ENCODE measurements at places on chromosomes 11 and 22. TPM values are rescaled to one million over a fixed set of nuclear protein-coding genes. Genes with fewer than 3 reads are reported as not detected.

DNA sequence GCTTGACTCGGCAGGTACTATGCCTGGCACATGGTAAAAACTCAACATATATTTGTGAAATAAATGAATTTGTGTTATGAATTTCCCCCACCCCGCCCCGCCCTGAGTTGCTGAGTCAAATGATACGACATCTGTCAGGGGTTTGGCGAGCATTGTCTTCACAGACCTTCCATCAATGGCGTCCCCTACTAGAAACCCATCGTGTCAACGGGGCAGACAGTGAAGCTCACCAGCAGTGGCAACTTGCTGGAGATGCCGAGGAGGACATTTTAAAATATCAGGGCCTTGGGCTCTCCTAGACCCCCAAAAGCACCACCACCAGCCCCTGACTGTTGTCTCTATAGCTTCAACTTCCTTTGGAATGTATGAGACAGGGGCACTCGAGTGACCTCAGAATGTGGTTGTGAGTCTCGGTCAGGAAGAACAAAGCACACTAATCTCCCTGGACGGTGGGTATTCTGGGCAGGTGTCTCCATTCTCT, 761 bp upstream of the NXF1 start:
- H3K4me1 ChIP-seq = peaks cover 20% of the 10 kb centered on the region
- no peak for DNase-seq
- H3K27me3 ChIP-seq = no peaks in the 10 kb centered on the region
- H3K27ac ChIP-seq = peak overlapping the region; percentile 80

DNA sequence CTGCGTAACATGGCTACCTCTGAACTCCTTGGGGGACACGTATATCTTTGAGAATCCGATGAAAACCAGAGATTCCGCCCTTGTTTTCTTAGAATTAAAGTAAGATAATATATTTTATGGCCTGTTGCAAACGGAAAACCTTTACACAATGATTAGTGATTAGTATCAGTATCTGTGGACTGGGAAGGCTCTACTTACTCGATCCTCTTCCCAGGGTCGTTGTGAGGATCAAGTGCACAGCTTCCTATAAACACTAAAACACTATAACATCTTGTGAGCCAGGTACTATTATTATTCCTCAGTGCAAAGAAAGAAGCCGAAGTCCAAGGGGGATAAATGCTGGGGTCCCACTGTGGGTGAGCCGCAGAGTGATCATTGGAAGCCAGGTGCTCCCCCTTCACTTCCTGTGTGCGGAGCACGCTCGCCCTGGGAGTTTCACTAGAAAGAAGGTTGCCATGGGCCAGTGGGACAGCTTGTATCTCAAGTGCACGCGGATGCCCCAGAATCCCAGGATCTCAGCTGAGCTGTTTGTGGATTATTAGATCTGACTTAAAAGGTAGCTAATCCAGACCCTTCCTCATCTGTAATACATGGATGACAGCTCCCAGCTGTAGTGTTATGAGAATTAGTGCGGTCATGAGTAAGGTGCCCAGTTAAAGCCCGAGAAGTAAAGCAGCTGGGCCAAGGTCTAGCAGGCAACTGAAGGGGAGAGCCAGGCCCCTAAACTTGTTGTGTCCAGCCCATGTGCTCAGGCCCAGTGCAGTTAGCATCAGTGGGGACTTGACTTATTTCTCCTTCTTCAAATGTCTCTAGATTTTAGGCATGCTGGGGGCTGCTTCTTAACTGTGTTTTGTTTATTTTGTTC, 839 bp downstream of the CBY1 start:
- H3K36me3 ChIP-seq = no peaks in the 10 kb centered on the region
- H3K4me1 ChIP-seq = peaks cover 11% of the 10 kb centered on the region
- no peaks in the 10 kb centered on the region for H3K27me3 ChIP-seq
- no peak for DNase-seq
- H3K27ac ChIP-seq = peak overlapping the region; percentile 100

DNA sequence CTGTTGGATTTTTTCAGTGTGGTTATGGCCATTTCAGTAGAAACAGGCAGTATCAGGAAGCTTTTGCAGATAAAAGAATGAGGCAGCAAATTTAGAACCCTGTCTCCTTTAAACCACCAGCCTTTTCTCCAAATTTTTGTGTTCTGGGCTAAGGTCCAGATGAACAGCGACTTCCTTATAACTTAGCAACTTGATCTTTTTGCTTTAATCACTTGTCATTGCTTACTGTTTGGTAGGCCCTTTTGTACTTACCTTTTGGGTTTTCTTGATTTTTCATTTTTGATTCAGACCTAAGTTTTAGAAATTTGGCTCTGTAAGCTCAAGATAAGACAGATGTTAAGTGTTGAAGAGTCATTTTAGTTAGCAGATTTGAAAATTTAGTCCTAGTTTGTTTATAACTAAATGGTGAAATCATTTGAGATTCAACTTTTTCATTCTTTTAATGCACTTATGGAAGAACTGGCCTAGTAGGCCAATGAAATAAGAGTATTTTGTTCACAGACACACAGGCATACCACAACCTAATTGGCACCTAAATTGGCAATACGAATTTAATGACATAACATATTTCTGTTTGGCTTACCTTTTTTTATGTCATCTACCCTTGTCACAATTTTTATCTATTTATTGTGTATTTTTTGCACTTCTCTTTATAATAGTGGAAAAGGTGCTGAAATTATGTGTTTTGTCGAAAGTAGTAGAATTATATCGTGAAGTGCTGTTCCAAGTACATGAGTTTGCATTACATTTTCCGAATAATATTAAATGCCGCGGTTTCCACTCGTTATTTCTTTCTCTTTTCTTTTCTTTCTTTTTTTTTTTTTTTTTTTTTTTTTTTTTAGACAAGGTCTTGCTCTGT, 2.1 kb downstream of the RTN3 start:
- peaks cover 28% of the 10 kb centered on the region for H3K4me1 ChIP-seq
- H3K27ac ChIP-seq = peak overlapping the region; percentile 70
- no peaks in the 10 kb centered on the region for H3K27me3 ChIP-seq
- peak overlapping the region; percentile 98 for H3K4me3 ChIP-seq
- H3K36me3 ChIP-seq = no peaks in the 10 kb centered on the region
- no peak for DNase-seq

GRCh38 chr22:26702906-26703830, 45.8 kb downstream of the MIAT start:
- no peak overlapping the region for H3K27ac ChIP-seq
- no peak for DNase-seq
- H3K4me3 ChIP-seq = no peak overlapping the region
- no peaks in the 10 kb centered on the region for H3K27me3 ChIP-seq

DNA sequence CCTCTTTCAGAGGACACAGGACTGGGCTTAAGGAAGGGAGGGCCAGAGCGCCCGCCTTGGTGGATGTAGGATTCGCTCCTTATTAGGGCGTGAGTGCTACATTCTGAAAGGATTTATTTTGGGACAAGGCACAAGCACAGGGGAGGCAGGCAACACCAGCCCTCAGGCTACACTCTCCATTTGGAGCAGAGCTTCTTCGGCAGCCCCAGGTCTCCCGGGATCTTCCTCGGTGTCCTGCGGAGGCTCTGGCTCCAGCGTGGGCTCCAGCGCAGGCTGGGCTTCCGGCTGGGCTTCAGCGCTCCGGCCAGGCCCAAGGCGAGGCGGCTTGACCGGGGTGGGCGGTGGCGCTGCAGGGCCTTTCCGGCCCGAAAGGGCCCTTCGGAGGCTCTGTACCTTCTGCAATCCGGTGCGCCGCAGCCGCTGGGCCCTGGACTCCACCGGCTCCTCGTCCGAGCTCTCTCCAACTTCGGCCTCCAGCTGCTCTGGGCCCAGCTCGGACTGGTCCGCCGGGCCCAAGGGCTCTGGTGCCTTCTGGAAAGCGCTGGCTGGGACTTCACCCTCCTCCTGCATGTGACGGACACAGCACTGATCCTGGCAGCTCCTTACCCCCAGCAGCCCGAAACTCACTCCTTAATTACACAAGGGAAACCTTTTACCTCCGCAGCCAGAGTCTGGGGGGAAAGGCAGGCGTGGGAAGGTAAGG, 1.1 kb downstream of the CAVIN3 start:
- H3K27ac ChIP-seq = peak overlapping the region; percentile 98
- H3K27me3 ChIP-seq = no peaks in the 10 kb centered on the region
- DNase-seq = no peak

GRCh38 chr11:94504689-94505293, 7.5 kb upstream of the C11orf97 start:
- no peak overlapping the region for H3K4me3 ChIP-seq
- no peaks in the 10 kb centered on the region for H3K4me1 ChIP-seq
- no peak for DNase-seq
- H3K27me3 ChIP-seq = no peaks in the 10 kb centered on the region

GRCh38 chr11:70105755-70106571, 27.8 kb downstream of the ANO1 start:
- peaks cover 6% of the 10 kb centered on the region for H3K36me3 ChIP-seq
- no peak overlapping the region for H3K4me3 ChIP-seq
- no peaks in the 10 kb centered on the region for H3K4me1 ChIP-seq
- H3K27ac ChIP-seq = no peak overlapping the region
- H3K27me3 ChIP-seq = no peaks in the 10 kb centered on the region
- no peak for DNase-seq

DNA sequence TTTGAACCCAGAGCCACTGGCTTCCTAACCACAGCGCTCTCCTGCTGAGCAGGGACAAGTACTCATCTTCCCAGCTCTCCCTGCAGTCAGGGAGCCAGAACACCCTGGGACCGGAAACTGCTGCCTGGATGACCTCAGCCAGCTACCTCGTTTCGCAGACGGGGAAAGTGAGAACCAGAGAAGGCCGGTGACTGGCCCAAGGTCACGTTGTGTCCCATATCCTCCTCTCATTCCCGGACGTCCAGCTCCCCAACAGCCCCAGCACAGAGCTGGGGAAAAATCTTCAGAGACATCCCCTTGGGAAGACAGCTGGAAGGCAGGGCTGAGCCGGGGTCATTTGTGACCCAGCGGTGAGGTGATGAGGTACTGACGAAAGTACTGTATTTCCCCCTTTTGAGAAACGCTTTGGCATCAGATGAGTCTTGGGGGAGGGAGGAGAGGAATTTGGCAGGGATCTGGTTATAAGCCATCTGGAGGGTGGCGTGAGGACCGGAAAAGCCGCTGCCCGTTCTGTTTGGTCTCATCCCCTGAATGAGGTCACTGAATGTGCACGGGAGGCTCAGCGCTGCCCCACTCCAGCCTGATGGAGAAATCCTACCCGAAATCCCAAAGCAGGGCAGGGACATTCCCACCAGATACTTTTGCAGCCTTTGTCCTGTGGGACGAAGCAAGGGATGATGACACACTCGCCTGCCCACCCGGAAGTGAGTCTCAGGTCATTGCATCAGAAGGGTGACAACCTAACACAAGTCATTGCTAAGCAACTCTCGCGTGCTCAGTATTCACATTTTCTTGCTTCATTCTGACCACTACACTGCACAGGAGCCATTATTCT, 41.1 kb downstream of the LIF start:
- peaks cover 46% of the 10 kb centered on the region for H3K4me1 ChIP-seq
- H3K27me3 ChIP-seq = no peaks in the 10 kb centered on the region
- no peak overlapping the region for H3K4me3 ChIP-seq
- DNase-seq = no peak
- H3K27ac ChIP-seq = peak overlapping the region; percentile 51

DNA sequence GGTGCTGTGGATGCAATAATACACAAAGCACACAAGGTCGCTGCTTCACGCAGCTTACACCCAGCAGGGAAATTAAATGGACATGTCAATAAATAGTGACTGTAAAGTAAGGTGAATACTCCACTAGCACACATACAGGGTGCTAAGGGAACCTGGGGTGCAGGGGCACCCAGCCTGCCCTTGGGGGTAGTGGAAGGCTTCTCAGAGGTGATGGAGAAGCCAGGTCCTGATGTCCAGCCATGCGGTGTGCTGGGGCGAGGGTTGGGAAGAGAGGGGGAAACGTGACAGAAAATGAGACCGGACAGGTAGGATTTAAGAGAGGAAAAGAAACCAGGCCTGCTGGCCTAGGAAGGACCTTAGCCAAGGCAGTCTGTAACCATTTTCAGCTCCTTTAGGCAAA, 200.5 kb downstream of the GRIK4 start:
- H3K4me1 ChIP-seq = peaks cover 5% of the 10 kb centered on the region
- peaks cover 27% of the 10 kb centered on the region for H3K27me3 ChIP-seq
- H3K27ac ChIP-seq = no peak overlapping the region
- DNase-seq = no peak
- no peaks in the 10 kb centered on the region for H3K36me3 ChIP-seq

- H3K4me3 ChIP-seq = no peak overlapping the region
- H3K36me3 ChIP-seq = no peaks in the 10 kb centered on the region
- no peak overlapping the region for H3K27ac ChIP-seq
- DNase-seq = no peak
- no peaks in the 10 kb centered on the region for H3K4me1 ChIP-seq
Measured at GRCh38 chr11:114252767-114253166, 43.4 kb upstream of the NNMT start.

GRCh38 chr11:108483163-108483562, 15.0 kb downstream of the POGLUT3 start:
- no peak overlapping the region for H3K4me3 ChIP-seq
- no peaks in the 10 kb centered on the region for H3K27me3 ChIP-seq
- no peak overlapping the region for H3K27ac ChIP-seq
- H3K4me1 ChIP-seq = no peaks in the 10 kb centered on the region
- no peaks in the 10 kb centered on the region for H3K36me3 ChIP-seq

DNA sequence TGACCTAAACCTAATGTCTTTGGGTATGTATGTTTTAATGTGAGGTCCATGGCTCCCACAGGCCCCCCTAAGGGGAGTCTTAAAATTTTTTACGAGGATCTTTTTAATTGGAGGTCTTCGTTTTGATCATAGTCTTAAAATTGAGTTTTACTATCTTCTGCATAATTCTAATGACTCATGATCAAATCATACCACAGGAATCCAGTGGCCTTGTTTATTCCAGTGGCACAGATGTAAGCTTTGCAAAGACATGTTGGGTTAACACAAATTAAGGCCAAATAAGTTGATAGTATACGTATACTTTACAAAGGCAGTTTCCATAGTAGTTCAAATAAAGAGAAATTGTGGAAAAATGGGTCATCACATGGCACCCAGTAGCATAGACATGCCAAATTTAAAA, 33.9 kb upstream of the FJX1 start:
- H3K4me3 ChIP-seq = peak overlapping the region; percentile 22
- H3K27ac ChIP-seq = peak overlapping the region; percentile 85
- H3K27me3 ChIP-seq = no peaks in the 10 kb centered on the region
- H3K4me1 ChIP-seq = peaks cover 59% of the 10 kb centered on the region
- no peaks in the 10 kb centered on the region for H3K36me3 ChIP-seq

DNA sequence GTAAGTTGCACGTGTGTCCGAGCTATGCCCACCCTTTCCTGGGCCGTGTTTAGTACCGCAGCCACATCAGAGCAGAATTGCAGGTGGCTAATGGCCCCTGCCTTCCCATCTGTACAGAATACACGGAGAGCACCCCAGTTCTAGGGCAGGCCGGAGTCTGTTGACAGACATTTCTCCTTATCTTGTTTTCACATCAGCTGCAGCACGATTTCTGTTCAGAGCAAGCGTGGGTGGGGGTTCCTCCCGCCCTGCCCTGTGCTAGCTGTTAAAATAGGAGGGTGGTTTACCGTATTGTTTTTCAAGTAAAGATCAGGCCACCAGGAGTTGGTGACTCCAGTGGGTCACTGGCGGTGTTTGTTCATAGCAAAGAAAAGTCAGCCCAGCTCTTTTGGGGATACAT, 41.1 kb downstream of the UBASH3B start:
- no peak overlapping the region for H3K4me3 ChIP-seq
- H3K36me3 ChIP-seq = peaks cover 2% of the 10 kb centered on the region
- no peak for DNase-seq
- H3K4me1 ChIP-seq = peaks cover 20% of the 10 kb centered on the region
- no peaks in the 10 kb centered on the region for H3K27me3 ChIP-seq
- H3K27ac ChIP-seq = no peak overlapping the region

The MYO7A gene
- 1.1 TPM for polyA plus RNA-seq

The PGM2L1 gene
- 2.3 TPM for polyA plus RNA-seq

The FBLN1 gene
- 24.4 TPM for polyA plus RNA-seq

The OR4A16 gene
- not detected for polyA plus RNA-seq

The PATE4 gene
- polyA plus RNA-seq = not detected

The GTF2H1 gene
- 30.2 TPM for polyA plus RNA-seq

The LRRC56 gene
- 0.44 TPM for polyA plus RNA-seq

The PHF21B gene
- not detected for polyA plus RNA-seq

The OR2AG1 gene
- not detected for polyA plus RNA-seq
